ENCODE measurements at places on chromosomes 6 and 20. TPM values are rescaled to one million over a fixed set of nuclear protein-coding genes. Genes with fewer than 3 reads are reported as not detected.

Gene TCP11
- total RNA-seq = 0.37 TPM

Gene SLC25A27
- 5.9 TPM for total RNA-seq

Gene FOXC1
- 2.6 TPM for total RNA-seq

Gene PPT2
- total RNA-seq = 9.6 TPM

Gene ILRUN
- 40.9 TPM for total RNA-seq

Gene TRPC4AP
- total RNA-seq = 65.0 TPM

Gene MAP7
- total RNA-seq = 0.37 TPM

Gene SLC17A2
- total RNA-seq = not detected

Gene LY6G6D
- total RNA-seq = not detected

Gene ARMC2
- total RNA-seq = 4.0 TPM

Gene ARMC12
- total RNA-seq = 0.20 TPM

Gene OOEP
- not detected for total RNA-seq

Gene TMC2
- total RNA-seq = under 0.01 TPM

Gene TRIM40
- not detected for total RNA-seq

Gene LINC00237
- not detected for total RNA-seq

Gene FAM184A
- total RNA-seq = 1.4 TPM
